HFFc6 (cell line): ENCODE measurements at places on chromosomes 5 and 9. TPM values are rescaled to one million over a fixed set of nuclear protein-coding genes. Genes with fewer than 3 reads are reported as not detected.

The ZNF454 gene
- not detected in 3 replicates for total RNA-seq

The WHRN gene
- total RNA-seq = 3.5 to 3.7 TPM (median 3.6 TPM) in 3 replicates

The BARHL1 gene
- total RNA-seq = not detected in 3 replicates

The NAA35 gene
- 21.9 to 23.4 TPM (median 23.4 TPM) in 3 replicates for total RNA-seq

The HMGCR gene
- total RNA-seq = 24.0 to 28.6 TPM (median 28.3 TPM) in 3 replicates

The PCDHGA10 gene
- 0.68 to 0.99 TPM (median 0.79 TPM) in 3 replicates for total RNA-seq

The TXNDC8 gene
- total RNA-seq = not detected in 2 replicates

The DRD1 gene
- not detected in 2 replicates for total RNA-seq

The STC2 gene
- 71.2 to 93.3 TPM (median 72.0 TPM) in 3 replicates for total RNA-seq

The PKD2L2 gene
- total RNA-seq = not detected in 3 replicates

The CARD9 gene
- 2.9 to 18.2 TPM (median 17.8 TPM) in 3 replicates for total RNA-seq

The SLC6A18 gene
- total RNA-seq = not detected in 2 replicates

The C9orf153 gene
- total RNA-seq = not detected in 3 replicates

The C5orf58 gene
- total RNA-seq = not detected in 3 replicates

The NME5 gene
- 0.34 to 0.84 TPM (median 0.53 TPM) in 3 replicates for total RNA-seq

The LECT2 gene
- total RNA-seq = not detected in 3 replicates

The FOXD4L4 gene
- total RNA-seq = not detected in 3 replicates

The CAST gene
- total RNA-seq = 274 to 321 TPM (median 281 TPM) in 3 replicates

The GGTA1 gene
- not detected in 3 replicates for total RNA-seq

The TNPO1 gene
- total RNA-seq = 129 to 182 TPM (median 146 TPM) in 3 replicates

The FAXDC2 gene
- total RNA-seq = 2.5 to 5.0 TPM (median 3.6 TPM) in 3 replicates

The EGFLAM gene
- 0.56 to 7.2 TPM (median 1.3 TPM) in 3 replicates for total RNA-seq
